Glomerular endothelial cell (primary cell): ENCODE measurements at places on chromosomes 7 and 10.
A peak's percentile ranks its signal among the peaks of the same experiment; 100 is the strongest.

DNA sequence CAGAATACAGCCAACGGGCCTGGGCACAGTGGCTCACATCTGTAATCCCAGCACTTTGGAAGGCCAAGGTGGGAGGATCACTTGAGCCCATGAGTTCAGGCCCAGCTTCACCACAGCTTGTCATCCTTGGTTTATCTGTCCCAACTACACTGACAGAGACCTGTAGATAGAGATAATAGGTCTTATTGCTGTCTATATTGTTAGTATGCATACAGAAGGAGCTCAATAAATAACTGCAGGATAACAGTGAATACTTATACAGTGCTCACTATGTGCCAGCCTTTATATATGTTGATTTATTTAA, 1.3 kb downstream of the CNPY4 start:
- no peak for DNase-seq

- peak; percentile 90 for DNase-seq
Measured at GRCh38 chr10:93436591-93437085, 45.5 kb downstream of the MYOF start.

DNA sequence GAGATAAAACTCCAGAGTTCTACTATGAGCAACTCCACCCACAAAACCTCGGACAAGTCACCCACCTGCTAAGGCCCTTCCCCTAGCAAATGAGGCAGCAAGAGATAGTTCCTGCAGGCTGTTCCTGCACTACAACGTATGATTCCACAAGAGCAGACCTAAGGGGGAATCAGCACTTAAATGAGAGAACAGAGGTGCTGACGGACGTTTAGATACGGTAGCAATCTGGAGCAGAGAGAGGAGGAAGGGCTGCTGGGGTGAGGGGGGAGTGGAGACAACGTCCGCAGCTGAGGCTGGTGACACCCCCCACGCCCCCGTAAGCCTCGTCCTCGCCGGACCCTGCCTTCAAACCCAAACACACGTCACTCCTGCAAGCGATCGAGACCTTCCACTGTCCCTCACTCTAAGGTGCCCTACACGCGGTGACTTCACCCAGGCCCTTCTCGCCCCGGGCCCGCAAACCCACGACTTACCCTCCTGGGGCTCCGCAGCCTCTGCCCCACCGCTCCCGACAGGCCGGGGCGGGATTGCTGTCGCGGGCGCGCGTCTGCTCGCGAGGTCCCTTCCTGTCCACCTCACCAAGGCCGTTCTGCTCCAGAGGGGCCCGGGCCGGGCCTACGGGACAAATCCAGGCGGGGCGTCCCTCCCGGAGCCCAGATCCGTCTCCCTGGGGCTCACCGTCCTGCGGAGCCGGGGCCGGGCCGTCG, 635 bp downstream of the ZNF12 start:
- no peak for DNase-seq

GRCh38 chr10:29681676-29682448, 47.1 kb upstream of the SVIL start:
- DNase-seq, result no peak

- DNase-seq, result no peak
Measured at GRCh38 chr10:60277656-60278055, 112.0 kb downstream of the ANK3 start.

DNA sequence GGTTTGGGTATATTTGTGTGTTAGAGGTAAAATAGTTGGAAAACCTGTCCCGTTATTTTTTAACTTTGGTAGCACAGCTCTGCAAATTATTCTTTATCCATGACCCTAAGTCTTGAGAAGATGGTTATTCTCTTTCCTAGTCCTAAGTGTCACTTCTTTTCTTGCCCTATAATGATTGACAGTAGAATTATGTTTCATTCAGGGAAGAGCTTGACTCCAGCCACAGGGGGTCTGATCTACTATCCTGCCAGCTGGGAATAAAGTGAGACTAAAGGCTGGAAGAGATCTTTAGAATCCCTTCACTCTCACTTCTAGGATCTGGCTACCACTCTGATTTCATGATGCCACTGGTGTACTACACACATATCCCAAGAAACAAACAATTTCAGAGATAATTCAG, 90.4 kb downstream of the PHTF2 start:
- DNase-seq, result no peak

DNA sequence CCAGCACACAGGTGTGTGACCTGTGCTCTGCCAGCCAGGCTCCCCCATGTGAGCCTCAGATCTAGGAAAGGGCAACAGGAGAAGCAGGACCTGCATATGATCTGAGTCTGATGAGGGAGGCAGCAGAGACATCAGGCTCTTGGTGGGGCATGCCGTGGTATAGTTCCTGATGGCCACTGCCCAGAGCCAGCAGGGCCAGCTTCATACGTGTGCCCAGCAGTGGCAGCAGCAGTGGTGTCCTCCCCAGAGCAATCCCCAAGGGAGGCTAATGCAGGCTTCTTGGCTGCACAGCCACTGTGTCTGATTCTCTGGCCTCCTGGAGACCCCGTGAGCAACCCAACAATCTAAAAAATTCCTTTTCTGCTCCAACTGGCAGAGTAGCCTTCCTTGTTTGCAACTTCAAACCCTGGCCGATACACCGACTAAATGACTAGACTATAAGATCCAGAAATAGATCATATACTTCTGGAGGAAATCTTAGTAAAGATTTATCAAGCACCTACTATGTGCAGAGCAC, 230.6 kb upstream of the ZMIZ1 start:
- no peak for DNase-seq

- no peak for DNase-seq
Measured at GRCh38 chr7:90242369-90243168, 2.4 kb upstream of the CFAP69 start.

DNA sequence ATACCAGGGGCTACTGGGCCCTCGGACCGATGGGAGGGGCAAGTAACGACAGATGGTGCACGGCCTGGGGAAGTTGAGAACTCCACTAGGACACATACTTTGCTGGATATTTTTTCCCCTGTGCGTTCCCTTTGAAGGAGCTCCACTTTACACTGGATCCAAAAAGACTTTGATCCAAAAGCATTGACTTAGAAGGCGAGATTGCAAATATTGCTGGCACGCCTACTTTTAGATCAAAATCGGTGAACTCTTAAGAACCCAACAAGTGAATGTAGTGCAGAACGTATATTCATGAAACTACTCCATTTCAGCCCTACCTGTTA, 436 bp upstream of the SLC25A13 start:
- no peak for DNase-seq

- DNase-seq, result no peak
Measured at GRCh38 chr10:87596351-87596750, 63.3 kb upstream of the PAPSS2 start.

DNA sequence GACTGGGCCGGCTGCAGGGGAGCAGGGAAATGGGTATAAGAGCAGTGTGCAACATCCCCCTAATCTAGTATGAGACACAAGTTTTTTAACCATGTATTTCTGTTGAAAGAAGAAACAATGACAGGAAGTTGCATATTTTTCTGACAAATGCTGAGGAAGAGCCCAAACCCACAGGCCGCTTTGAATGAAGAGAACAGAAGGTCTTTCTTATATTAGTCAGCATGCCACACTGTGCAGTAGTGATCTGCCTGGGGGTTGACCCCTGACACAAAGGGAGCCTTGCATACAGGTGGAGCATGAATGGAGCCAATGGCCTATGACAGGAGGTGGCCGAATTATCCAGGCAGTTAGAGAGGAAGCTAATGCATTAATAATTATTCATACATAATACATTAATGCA, 518.3 kb downstream of the PLXDC2 start:
- no peak for DNase-seq

DNA sequence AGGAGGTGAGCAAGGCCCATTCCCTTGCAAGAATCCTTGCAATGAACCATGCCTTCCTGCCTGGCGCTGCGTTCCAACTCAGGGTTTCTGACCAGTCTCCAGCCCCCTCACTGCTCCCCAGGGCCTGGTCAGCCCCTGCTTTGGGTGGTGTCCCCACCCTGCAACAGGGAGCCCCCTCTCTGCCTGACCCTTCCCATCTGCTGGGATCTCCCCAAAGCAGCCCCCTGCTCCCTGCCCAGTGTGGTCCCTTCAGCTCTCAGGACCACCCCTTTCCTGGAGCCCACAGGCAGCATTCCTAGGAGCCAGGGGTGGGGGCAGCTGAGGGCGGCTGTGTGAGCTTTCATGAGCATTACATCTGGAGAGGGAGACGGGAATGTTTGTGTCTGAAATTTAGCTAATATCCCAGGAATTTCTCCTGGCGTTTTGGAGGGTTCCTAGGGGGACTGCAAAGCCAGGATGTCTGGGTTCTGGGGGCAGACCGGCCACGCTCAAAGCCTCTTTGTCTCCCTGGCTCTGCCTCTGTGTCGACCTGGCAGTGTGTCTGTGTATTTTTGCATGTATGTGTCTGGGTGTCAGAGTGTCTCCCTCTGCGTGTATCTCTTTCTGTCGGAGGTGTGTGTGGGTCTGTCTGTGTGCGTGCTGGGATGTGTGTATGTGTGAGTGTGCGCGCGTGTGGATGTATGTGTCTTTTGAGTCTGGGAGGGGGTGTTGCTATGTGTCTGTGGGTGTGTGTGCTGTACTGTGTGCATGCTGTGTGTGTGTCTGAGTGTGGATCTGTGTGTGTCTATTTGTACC, 300.5 kb upstream of the ZMIZ1 start:
- no peak for DNase-seq

GRCh38 chr10:69415049-69415448, 1.7 kb downstream of the TACR2 start:
- DNase-seq, result no peak

- DNase-seq, result no peak
Measured at GRCh38 chr7:50475340-50475739, 25.2 kb upstream of the FIGNL1 start.

GRCh38 chr10:79407811-79408795, 37.3 kb downstream of the ZCCHC24 start:
- DNase-seq, result no peak

DNA sequence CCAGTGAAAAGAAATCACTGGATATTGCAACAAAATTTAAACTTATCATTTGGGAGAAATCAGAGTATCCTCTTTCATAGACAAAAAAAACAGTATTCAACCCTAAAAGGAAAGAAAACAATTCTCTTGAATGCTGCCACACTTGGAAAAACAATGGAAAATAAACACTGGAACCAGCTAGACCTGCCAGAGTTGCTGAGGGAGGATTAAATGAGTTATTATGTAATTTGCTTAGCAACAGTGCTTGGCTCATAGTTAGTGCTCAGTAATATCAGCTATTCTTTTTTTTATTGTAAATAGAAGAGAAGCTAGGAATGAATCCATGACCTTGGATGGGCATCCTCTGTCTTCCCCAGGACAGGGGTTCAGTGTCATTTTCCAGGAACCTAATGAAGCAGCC, 11.0 kb upstream of the ZNF273 start:
- DNase-seq, result no peak

DNA sequence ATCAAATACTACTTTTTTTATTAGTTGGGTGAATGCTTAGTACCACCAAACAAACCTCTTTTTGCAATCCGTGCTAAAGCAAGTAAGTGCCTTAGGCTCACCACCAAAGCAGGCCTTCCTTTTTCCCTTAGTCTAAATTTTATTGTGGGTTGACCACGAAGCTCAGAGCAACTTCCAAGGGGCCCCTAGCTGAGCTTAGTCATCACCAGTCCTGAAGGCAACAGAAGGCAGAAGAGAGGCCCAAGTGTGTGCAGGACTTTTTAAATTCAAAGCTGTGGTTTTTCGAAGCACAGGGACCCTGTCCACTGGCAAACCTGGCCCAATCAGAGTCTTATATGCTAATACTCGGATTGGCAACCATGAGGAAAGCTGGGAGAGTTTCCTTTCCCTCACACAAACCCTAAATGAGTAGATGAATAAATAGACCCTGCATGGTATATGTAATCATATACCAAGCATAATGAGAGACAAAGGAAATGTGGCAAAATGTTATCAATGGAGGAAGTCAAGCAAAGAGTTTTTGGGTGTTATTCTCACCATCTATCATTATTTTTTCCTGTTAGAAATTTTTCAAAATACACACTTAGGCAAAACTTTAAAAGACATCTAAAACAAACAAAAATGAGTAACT, 453.2 kb upstream of the GALNT17 start:
- no peak for DNase-seq

GRCh38 chr7:107233-107632, 85.1 kb upstream of the FAM20C start:
- no peak for DNase-seq

- no peak for DNase-seq
Measured at GRCh38 chr7:29135846-29136245, 10.5 kb downstream of the CPVL start.

DNA sequence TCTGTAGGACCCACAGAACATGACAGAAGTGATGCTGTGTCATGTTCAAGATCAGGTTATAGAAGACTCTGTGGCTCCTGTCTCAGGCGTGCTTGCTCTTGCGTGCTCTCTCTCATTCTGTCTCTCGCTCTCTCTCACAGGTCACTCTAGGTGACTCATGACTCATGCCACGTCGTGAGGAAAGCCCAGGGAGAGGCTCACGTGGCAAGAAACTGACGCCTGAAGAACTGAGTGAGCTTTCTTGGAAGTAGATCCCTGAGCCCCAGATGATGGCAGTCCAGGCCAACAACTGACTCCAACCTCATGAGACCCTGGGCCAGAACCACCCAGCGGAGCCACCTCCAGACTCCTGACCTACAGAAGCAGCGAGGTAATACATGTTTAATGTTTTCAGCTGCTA, 103.3 kb downstream of the DNMBP start:
- peak; percentile 33 for DNase-seq

DNA sequence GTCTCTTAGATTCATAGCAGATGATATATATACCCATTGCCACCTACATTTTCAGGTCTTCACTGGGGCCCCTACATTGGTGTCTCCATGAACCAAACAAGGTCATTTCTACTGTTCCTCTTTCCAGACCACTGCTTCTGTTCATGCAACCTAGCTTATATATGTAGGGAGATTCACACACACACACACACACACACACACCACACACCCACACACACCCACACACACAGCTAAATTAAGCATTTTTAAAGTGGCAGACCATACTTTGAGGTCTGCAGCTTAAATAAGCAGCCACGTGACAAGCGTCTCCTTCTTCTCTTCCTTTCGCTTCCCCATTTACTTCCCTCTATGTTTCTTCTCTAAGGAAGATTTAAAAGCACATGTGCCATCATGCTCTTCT, 70.0 kb upstream of the CC2D2B start:
- no peak for DNase-seq

- no peak for DNase-seq
Measured at GRCh38 chr10:6563075-6563474, 17.0 kb downstream of the PRKCQ start.

GRCh38 chr10:126504063-126504760, 115.9 kb upstream of the ADAM12 start:
- DNase-seq, result peak; percentile 16

DNA sequence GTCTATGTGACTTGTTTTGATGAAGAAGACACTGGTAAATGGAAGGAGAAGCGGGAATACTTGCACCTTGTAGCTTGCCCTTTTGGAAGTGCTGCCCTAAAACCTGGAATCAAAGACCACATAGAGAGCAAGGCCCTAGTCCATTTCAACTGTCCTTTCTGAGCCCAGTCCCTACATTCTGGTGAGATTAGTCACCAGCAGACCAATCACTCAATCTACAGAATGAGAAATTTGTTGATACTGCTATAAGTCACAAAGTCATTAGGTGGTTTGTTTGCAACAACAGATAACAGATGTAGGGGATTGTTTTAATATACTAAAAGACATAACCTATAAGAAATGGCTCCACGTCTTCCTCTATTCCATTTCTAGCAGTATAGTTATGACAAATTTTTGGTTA, 33.6 kb downstream of the WASL start:
- DNase-seq, result no peak

GRCh38 chr7:74449809-74450397, 3.8 kb upstream of the GTF2IRD1 start:
- DNase-seq, result peak; percentile 16

GRCh38 chr7:73512018-73512780, 9.9 kb downstream of the BAZ1B start:
- DNase-seq, result no peak
